Ecto neural progenitor cell (in vitro differentiated cells): ENCODE measurements at places on chromosomes 1 and 21.

- no peak for DNase-seq
Measured at GRCh38 chr1:79507770-79508169, 501.2 kb upstream of the ADGRL4 start.

DNA sequence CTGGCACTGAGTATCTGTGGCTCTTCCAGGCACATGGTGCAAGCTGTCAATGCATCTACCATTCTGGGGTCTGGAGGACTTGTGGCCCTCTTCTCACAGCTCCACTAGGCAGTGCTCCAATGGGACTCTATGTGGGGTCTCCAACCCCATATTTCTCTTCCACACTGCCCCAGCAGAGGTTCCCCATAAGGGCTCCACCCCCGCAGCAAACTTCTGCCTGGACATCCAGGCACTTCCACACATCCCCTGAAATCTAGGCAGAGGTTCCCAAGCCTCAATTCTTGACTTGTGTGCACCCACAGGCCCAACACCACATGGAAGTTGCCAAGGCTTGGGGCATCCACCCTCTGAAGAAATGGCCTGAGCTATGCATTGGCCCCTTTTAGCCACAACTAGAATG is 18.8 kb downstream of the ODF2L start:
- DNase-seq, result no peak

DNA sequence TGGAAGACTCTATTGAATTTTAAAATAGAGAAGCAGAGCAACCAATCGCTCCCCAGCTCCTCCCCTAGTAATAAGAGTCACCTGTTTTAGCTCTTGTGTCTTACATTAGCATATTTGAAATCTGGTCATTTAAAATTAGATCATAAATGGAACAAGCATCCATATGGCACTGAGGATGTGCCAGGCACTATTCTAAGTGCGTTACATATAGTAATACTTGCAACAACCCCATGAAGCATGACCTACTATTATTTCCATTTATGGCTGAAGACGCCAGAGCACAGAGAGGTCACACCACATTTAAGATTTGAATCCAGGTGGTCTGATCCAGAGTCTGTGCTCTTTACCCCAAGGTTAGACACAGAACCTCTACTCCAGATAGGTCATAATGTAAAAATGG is 82.0 kb upstream of the HIVEP3 start:
- no peak for DNase-seq

- DNase-seq, result no peak
Measured at GRCh38 chr1:181490740-181491712, 7.7 kb downstream of the CACNA1E start.

GRCh38 chr1:198374288-198374687 is 166.2 kb downstream of the ATP6V1G3 start:
- DNase-seq, result no peak

- DNase-seq, result no peak
Measured at GRCh38 chr1:112544011-112544688, 35.4 kb downstream of the WNT2B start.

- DNase-seq, result no peak
Measured at GRCh38 chr1:168004531-168004930, 67.7 kb upstream of the MPC2 start.

GRCh38 chr1:63946866-63947491 is 173.2 kb downstream of the ROR1 start:
- DNase-seq, result no peak
